Endodermal cell (in vitro differentiated cells): ENCODE measurements at places on chromosomes 16 and 17. TPM values are rescaled to one million over a fixed set of nuclear protein-coding genes. Genes with fewer than 3 reads are reported as not detected.

GRCh38 chr16:10780628-10781027 is 37.0 kb downstream of the NUBP1 start:
- DNase-seq, result no peak

TRIM72 gene
- 0.05 to 0.15 TPM (median 0.08 TPM) in 3 replicates for total RNA-seq

GRAPL gene
- total RNA-seq, result not detected in 3 replicates

SCIMP gene
- total RNA-seq, result not detected in 2 replicates

PDP2 gene
- 21.1 and 23.1 TPM in 2 replicates for total RNA-seq
